Head of caudate nucleus (tissue), 42 donors: ENCODE measurements at places on chromosomes 12 and 14.

DNA sequence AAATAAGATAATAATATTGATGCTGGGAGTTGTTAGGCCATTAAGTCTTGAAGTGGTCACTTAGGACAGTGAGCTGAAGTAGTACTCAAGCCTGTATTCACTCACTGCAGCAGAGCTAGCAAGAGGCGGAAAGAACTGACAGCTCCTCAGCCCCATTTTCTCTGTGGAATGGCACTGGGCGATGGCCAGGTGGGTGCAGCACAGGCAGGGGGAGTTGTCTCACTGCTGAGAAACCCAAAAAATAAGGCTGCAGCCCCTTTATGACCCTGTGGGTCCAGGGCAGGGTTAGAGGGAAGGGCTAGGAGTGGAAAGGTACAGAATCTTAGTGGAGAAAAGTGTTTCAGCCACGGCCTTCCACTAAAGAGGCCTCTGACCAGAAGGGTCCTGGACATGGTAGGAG lies 35.5 kb downstream of the PDZRN4 start:
- DNase-seq, result no peak

DNA sequence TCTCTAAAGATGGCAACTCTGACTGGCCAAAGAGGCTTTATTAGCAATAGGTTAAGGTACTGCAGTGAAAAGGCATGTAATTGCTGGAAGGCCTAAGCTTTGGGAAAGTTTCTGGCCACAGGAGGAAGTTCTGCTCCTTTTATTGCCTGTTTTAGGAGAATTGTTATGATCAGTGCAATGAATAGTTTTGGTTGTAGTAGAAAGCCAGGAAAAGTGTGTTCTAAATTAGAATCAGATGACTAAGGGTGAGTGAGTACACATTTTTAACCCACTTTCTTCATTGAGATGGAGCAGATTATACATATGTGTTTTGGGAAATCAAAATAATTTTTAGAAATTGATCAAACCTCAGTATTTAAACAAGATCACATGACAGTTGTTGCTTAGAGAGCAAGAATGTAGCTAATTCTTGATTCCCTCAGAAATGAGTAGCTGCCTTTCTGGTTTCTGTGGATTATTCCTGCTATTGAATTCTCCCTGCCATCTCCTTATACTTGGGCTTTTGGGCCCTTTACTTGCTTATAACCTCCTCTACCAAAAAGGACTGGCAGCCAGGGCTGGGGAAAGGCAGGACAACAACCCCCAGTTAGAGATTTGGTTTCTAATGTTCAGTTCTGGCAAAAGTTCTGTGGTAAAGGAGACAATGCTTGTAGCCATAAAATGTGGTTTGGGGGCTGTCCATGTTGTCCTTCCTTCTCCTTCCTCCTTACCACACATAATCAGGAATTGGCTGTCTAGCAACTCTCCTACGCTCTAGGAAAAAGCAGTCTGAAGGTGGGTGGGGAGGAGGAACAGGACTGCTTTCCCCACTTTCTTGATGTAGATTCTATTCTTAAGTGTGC lies 217.1 kb downstream of the SLC38A4 start:
- no peak for DNase-seq

GRCh38 chr14:22297376-22297775 lies 291.6 kb downstream of the DAD1 start:
- no peak for DNase-seq

- no peak for DNase-seq
Observed at GRCh38 chr12:109577311-109577710, 3.7 kb downstream of the MVK start.

DNA sequence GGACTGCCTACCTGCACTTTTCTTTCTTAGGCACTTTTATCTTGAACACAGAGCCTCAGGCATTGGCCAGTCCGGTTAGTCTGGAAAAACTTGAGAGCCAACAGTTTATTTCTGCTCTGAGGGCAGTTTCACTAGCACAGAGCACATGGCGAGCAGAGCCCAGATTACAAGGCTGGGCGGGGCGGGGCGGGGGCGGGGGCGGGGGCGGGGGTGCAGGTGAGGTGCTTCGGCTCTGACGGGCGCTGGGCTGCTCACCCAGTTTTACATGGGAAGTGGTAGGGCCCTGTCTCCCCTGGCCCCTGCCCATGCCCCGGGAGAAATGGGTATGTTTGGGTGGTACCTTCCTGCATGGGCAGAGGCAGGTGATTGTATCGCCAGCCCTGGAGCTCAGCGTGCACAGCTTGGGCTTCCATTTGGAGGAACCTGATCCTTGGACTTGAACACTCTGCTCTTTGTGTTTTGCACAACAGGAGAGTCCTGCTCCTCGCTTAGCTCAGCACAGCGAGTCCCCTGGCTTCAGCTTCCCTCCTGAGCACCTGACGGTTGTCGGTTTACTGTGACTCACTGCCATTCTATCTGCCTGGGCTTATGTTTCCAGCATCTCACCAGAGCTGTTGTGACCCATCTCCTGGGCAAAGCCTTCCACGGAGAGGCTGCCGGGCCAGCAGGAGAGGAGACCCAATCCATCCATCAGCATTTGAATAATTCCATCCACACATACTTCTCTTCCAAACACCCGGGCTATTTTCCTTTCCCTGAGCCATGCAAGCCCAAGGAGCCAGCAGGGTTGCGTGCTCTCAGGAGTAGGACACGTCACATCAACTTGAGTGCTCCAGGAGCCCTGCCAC lies 108.5 kb downstream of the ARF6 start:
- DNase-seq, result no peak

DNA sequence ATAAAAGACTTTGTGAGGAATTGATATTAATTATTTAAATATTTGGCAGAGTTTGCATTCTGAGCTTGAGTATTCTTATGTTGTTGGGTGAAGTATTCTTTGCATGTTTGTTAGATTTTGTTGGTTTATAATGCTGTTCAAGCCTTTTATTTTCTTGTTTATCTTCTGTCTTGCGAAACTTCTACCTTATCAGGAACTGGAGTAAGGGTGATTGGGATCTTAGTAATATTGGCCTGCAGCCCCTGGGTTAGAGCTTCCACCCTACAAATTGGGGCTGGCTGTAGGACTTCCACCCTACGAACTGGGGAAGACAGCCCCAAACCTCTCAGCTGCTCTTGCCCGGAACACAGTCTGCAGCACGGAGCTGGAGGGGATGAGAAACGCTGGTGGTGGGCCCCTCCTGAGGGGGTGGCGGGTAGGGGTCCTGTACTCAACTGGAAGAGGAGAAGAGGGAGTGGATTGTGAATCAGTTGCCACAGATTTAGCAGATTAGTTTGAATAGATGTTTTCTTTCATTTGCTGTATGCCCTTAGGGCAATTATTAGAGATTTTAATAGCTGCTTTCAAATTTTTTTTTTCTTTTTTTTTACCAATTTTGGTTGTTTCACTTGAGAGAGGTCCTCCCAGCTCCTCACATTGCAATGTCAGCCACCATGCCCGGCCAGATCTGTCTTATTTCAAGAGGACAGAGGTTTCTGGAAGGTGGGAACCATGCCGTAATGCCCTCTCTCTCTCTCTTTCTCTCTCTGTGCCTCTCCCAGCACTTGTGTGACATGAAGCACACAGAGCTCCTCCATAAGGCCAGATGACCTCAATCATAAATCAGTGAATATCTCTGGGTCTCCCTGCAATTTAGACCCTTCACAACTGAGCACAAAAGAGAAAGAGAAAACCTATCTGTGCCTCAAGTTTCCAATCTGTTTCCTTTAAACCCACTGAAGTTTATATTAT lies 123.4 kb downstream of the DICER1 start:
- DNase-seq, result no peak

GRCh38 chr12:87365423-87365822 lies 663.8 kb downstream of the C12orf50 start:
- no peak for DNase-seq

DNA sequence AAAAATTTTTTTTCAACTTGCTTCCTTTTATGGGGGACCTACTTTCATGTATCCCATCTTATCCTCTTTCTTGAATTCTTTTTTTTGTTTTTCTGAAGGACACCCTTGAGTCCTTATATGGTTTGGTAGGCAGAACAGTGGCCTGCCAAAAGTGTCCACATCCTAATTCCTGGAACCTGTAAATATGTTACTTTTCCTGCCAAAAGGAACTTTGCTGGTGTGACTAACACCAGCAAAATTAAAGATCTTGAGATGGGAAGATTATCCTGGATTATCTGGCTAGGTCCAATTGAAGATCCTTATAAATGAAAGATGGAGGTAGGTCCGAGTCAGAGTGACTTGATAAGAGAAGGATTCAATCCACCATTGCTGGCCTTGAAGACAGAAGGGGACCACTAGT lies 5.3 kb downstream of the NUBPL start:
- no peak for DNase-seq

DNA sequence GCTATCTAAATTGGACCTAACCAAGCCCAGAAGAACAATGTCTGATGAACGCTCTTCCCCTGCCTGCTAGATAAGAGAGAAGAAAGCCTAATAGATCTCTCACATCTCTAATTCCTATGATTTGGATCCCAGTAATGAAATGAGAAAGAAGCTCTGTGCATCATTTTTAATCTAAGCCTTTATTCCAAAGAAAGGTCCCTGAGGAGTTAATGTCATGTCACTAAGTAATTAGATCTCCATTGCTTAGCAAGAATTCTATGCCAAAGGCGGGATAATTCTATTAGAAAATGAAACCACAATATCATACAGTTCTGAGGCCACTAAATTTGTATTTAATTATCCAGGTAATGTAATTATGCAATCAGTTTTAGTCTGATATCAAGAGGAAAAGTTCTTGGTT lies 74.2 kb upstream of the TMEM260 start:
- no peak for DNase-seq

DNA sequence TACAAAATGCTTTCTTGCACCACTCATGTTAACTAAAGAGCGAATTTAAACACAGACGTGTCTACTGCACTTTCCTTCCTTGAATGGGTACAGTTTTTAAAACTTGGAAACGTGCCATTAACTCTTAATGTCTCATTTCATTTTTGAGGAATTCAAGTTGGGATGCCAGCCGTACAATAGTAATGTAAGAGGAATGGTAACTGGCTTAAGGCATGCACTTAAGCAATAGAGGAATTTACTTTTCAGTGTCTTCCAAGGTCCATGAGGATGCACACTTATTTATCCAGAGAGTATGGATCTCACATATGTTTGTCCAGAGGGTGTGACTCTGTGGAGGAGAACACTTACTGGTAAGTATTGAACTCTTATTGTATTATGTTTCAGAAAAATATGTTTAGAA lies 52.9 kb downstream of the PPP4R4 start:
- DNase-seq, result no peak

DNA sequence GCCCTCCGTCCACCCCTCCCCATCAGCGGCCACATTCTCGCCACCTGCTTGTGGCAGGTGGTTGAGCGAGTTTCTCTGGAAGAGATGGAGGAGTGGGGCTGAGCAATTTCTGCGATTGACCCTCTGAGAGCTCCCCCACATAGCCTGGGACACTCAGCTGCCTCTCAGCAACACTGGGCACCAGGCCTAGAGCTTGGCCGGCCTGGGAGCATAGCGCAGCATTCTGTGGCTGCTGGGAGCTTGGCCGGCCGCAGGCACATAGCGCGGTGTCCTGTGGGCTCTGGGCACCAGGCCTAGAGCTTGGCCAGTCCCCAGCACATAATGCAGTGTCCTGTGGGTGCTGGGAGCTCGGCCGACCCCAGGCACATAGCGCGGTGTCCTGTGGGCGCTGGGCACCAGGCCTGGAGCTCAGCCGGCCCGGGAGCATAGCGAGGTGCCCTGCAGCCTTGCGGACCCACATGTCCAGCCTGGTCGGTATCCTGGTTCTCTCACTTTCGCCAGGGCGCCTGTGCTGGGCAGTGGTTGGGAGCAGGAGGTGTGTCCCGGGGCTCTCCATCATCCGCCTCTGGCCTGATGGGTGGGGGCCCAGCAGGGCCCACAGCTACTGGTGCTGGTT lies 43.8 kb downstream of the LRCOL1 start:
- DNase-seq, result peak; percentile 78

- DNase-seq, result peak; percentile 78
Observed at GRCh38 chr14:20683891-20684661, at the start of gene RNASE4. Gene RNASE4 (plus strand): TSS chr14:20684560. CDS start chr14:20699372, 14,812 bp downstream.

DNA sequence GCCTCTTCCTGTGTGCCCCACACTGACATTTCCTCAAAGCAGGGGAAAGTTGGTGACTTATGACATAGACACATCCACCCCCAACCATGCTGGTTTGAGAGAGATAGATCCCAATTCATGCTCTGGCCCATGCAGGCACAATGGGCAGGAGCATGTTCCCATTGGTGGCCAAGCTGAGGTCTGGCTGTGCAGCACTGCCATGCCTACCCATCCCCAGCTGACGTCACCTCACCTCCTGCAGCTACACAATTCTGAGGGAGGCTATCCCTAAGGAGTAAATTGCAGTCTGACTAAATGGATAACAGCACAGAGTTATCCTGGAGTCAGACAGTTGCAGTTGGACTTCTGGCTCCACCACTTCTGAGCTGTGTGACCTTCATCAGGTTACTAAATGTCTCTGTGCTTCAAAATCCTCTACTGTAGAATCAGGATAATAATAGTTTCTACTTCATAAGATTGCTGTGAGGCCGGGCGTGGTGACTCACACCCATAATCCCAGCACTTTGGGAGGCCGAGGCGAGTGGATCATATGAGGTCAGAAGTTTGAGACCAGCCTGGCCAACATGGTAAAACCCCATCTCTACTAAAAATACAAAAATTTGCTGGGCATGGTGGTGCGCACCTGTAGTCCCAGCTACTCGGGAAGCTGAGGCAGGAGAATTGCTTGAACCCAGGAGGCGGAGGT lies 323.9 kb downstream of the BCL11B start:
- no peak for DNase-seq

GRCh38 chr12:88185988-88186387 lies 43.9 kb downstream of the TMTC3 start:
- no peak for DNase-seq

DNA sequence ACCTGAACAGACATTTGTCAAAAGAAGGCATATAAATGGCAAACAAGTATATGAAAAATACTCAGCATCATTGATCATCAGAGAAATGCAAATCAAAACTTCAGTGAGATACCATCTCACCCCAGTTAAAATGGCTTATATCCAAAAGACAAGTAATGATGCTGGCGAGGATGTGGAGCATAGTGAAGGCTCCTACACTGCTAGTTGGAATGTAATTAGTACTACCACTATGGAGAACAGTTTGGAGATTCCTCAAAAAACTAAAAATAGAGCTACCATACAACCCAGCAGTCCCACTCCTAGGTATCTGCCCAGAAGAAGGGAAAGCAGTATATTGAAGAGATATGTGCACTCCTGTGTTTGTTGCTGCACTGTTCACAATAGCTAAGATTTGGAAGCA lies 146.1 kb downstream of the TGFB3 start:
- no peak for DNase-seq

DNA sequence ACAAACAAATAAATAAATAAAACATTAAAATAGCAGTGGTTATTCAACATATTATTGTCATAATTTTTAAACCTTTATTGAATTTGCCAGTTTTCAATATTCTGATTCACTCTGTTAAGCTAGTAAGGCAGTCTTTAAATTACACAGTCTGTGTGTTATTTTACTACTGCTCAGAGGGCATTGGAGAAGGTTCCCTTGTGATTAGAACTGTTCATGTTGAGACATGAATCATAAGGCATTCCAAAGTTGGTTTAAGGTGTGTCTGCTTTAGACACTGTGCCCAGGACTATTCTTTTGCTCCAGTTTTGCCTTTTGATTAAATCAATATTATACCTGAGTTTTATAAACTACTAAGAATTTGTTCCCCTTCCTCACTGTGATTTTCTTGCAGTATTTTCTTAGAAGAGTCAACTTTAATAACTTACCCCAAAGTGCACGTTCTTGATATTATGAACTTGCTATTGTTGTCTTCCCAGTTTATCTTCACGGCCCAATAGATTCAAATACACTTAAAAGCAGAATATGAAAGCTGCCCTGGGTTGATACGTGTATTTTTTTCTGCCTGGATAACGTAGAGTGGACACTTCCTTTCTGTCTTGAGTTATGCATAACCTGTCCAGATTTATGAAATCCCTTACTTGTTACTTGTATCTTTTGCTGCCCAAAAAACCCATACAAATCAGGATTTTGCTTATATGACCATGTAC lies 105.3 kb upstream of the BCAT1 start:
- no peak for DNase-seq

GRCh38 chr14:67440513-67440912 lies 28.5 kb upstream of the PLEK2 start:
- DNase-seq, result no peak
